ENCODE measurements at places on chromosomes 7 and 10.

DNA sequence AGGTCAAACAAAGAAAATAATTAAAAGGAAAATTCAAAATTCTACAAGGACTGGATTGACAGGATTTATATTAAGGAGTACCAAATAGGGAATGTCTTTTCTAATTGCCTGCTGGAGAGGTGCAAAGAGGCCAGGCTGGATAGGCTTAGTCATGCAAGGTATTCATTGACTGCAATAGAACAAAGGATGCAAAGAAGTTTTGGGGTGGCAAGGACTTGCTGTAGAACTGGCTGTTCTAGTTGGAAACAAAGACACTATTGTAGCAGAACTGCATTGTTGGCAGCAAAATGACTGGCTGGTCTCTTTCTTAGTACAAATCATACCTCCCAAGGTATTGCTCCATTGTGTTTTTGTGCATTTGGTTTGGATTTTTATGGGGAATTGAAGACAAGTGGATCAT, 10.1 kb downstream of the ITGB8 start:
- no peak for DNase-seq

DNA sequence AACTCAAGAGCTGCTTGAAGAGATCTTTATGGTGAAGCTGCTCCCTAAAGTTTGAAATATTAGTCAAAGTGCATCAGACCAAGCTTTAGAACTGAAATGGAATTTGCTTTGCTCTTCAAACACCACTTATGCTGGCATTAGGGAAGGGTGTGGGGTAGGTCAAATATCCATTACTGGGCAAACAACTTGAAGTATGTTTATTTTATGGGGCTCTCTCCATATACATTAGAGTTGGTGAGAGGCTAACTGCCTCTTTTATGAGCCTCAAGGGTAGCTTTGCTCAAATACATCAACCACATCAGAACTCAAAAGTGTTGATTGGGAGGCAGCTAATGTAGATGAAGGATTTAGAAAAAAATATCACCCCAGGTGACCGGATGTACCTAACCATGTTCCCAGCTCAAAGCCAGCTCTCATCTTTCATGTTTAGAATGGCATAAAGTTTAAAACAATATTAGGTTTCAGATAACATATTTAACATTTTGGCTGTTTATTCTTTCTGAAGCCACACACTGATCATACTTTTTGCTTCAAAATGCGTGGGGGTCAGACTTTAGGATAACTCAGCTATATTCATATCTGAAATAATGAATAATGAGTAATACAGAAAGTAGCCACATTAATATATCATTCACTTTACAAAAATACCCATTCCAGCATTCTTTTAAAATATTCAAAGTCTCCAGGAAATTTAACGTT, 318.6 kb downstream of the PTEN start:
- DNase-seq: no peak

DNA sequence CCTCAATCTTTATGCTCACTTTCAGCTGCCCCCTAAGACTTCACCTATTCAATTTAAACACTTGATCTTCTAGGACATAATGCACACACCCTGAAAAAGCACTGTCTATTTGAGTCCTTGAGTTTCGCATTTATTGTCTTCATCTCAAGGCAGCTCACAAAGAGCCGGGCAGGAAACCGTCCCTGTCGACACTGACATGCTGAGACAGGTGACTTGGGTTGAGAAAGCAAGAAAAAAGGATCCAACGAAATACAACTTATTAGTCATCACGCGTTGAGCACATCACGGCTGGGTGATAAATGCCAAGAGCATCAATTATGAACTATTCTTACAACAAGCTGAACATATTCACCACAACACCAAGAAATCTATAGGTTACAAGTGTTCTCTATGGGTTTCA, 91.1 kb downstream of the CALN1 start:
- no peak for DNase-seq

- no peak for DNase-seq
Observed at GRCh38 chr10:34995925-34996324, 94.2 kb downstream of the CUL2 start.

DNA sequence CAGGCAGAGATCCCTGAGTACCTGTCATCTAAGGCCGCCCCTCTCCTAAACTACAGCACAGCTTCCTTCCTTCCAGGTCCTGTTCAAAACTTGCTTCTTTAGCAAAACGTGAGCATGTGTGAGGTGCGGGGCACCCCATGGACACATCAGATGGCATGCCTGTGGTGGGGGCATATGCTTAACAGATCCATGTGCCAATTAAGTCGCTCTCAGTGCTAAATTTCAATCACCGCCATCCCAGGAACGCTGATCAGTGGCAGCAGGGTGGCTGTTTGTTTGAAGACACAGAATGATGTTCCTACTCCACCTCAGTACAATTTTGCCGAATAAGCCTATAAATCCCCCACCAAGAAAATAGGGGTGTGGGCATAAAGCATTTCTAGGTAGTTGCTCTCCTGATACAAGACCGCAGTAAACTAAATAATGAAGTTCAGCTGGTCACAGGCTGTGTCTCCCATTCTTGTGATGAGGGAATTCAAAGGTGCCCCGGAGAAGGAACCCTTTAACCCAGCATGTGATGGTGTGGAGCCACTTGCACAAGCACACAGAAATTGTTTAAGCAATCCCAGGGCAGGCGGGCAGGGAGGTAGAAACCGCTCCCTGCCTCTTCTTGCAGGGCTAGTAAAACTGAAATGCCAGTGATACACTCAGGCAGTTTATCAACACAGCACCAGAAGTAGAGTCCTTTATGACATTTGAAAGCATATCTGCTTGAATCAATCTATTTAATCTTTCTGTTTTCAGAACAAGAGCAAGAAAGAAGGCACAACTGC, 205.7 kb downstream of the SORCS1 start:
- no peak for DNase-seq

- no peak for DNase-seq
Observed at GRCh38 chr7:155963356-155963755, 151.1 kb upstream of the SHH start.

- DNase-seq: no peak
Observed at GRCh38 chr10:60646966-60647796, 131.1 kb upstream of the CDK1 start.

DNA sequence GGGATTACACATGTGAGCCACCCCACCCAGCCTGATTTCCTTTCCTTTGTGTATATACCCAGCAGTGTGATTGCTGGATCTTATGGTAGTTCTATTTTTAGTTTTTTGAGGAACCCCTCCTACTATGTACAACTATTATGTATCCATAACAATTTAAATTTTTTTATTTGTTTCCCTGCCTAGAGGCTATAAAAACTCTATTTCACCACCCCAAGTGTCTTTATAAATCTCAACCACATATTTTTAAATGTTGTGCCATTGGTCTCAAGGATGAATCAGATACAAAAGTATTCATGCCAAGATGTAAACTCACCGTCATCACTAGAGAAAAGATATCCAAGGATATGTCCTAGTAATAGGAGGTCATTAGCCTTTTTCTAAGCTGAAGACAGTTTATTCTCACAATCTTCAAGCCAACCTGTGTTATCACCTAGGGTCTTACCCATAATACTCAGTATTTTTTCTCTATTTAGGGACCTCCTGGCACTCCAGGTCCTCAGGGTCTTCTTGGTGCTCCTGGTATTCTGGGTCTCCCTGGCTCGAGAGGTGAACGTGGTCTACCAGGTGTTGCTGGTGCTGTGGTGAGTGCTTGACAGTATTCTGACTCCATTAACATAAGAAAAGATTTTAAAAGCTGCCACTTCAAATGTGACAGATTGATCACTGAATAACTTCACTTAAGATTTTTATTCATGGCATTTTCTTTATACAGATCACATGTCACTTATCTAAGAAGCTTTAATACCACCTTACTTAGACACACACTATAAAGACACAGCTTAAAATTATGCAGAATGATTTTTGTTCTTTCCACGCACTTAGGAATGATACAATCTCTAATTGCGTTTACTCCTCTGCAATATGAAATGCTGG, 29.4 kb downstream of the COL1A2 start:
- DNase-seq: peak; percentile 30

GRCh38 chr10:122986335-122986734, 6.1 kb downstream of the PSTK start:
- no peak for DNase-seq

DNA sequence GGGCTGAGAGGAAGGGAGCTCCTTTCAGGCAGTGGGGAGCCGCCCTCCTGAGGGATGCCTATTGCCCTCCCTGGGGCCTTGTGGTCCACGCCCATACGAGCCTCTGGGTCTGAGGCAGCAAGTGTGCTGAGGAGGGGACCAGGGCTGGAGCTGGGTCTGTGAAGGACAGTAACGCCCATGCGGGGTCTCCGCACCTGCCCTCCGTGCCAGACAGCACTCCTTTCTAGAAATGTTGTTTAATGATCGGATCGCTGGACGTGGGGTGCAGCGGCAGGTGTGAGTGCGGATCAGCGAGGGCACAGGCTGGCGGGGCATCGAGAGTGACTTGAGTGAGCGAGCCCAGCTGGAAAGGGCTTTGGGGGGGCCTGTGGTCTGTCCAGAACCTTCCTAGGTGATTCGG, 70.1 kb downstream of the ELFN1 start:
- DNase-seq: no peak

DNA sequence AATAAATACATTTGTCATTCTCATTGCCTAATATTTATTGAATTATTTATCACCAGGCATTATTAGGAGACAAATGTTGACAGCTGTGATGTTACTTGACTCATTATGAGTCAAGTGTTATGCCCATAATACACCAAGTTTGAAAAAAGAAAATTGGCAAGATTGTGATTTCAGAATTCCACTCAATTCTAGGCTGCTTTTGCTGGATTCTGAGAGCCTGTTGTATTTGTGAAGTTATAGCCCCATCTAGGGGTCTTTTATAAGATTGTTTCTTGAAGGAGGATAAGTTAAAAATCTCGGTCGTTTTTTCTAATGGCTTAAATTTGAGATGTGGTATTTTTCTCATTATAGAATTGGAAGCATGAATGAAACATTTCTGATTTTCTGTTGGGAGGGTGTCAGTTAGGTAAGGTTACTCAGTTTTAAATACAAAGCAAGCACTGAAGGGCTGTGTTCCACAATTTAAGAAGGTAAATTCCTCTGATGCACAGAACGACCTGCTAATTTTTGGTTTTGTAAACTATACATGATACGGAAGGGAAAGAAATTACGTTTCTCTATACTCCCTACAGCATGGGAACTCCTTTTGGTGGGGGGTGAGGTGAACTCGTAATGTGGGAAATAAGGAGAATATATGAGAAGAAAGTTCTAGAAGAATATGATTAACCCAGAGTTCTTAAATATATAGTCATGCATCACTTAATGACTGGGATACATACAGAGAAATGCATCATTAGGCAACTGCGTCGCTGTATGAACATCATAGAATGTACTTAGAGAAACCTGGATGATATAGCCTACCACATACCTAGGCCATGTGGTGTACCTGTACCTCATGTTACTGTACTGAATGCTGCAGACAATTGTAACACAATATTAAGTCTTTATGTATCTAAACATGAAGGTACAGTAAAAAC, 2.6 kb downstream of the STK31 start:
- peak; percentile 55 for DNase-seq

GRCh38 chr10:89745903-89746302, 44.5 kb downstream of the KIF20B start:
- DNase-seq: no peak

DNA sequence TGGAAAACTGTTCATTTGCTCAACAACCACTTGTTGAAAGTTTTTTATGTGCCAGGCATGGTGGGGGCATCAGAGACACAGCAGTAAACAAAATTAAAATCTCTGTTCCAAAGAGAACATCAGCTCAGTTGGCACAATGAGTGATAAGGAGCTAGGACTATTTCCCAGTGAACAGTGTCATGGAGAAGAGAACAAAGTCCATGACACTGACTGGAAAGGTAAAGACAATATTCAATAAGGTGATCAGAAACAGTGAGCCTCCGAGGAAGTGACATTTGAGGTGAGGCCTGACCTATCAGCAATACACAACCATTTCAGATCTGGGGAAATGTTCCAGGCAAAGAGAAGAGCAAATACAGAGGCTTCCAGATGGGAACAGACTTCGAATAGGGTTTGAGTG, 14.6 kb downstream of the ACSL5 start:
- DNase-seq: no peak

DNA sequence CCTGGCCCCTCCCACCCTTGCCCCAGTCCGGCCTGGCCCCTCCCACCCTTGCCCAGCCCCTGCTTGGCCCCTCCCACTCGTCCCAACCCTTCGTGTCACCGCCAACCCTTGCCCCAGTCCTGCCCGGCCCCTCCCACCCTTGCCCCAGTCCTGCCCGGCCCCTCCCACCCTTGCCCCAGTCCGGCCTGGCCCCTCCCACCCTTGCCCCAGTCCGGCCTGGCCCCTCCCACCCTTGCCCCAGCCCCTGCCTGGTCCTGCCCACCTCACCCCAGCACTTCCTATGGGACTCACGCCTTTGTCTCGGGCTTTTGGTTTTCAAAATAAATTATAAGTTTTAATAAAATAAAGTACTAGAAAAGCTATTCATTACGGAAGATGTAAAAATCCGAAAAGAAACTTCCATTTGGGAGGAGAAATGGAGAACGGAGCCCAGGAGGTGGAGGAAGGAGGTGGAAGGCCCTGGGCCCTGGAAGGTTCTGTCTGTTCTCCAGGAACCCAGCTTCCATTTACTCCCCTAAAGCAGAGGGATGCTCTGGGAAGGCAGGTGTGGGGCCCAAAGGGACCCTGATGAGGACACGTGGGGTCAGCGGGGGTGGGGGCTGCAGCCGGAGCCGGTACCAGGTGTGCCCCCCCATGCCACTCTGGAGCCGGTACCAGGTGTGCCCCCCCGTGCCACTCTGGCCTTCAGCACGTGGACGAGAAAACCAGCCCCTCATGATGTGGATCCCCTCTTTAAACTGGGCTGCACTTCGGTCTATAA, 52.2 kb downstream of the PWWP2B start:
- DNase-seq: no peak

DNA sequence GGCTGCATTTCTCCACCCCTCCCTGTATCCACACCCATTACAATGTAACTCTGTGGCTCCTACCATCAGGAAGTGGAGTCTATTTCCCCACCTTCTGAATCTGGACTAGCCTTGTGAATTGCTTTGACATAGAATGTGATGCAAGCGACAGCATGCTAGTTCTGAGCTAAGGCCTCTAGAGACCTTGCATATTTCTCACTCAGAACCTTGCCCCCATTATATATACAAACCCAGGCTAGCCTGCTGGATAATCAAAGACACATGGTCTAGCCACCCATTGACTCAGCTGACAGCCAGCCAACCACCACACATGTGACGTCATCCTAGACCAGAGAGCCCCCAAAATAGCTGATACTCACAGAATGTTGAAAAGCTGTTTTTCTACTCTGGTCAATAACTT, 77.9 kb downstream of the CCDC71L start:
- peak; percentile 22 for DNase-seq

DNA sequence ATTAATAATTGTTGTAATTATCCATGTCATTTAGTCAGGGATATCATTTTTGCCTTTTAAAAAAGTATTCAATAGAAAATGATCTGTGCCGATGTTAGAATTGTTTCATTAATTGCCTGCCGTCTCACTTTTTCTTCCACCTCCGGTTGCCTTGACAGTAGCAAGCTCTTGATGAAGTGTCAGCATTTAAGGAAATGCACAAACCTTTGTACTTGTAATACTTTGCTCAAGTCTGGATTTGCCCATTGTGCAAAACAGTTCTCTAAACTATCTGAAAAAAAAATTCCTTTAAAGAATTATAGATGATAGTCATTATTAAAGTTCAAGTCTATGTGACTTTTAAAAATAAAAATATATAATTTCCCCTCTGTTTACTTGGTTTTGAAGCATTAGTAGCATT, 619.7 kb downstream of the GATA3 start:
- no peak for DNase-seq
